GM03348 (cell line): ENCODE measurements at places on chromosomes 13 and 19.

- DNase-seq: no peak
Observed at GRCh38 chr13:27242702-27243101, 8.7 kb upstream of the RPL21 start.

DNA sequence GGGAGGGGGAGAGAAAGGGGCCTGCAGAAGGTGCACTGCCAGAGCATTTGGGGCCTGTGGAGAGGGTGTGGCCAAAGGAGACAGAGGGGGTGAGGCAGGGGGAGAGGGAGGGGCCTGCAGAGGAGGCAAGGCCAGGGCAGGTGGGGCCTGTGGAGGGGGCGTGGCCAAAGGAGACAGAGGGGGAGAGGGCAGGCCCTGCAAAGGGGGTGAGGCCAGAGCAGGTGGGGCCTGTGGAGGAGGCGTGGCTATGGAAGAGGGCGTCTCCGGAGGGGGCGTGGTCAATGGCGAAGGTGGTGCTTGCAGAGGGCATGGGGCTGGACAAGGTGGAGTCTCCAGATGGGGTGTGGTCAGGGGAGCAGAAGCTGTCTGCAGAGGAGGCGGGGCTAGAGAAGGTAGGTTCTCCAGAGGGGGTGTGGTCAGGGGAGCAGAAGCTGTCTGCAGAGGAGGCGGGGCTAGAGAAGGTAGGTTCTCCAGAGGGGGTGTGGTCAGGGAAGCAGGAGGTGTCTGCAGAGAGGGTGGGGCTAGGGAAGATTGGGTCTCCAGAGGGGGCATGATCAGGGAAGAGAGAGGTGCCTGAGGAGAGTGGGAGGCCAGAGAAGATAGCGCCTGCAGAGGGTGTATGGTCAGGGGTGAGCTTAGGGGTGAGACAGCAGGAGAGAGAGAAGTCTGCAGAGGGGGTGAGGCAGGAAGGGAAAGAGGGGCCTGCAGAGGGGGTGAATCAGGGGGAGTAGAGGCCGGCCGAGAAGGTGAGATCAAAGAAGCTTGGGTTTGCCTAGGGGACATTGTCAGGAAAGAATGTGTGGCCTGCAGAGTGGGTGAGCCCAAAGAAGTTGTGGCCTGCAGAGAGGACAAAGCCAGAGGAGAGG, 3.4 kb downstream of the PRR36 start:
- DNase-seq: no peak

- no peak for DNase-seq
Observed at GRCh38 chr19:55344444-55344843, 4.8 kb downstream of the KMT5C start.

GRCh38 chr13:113205428-113205931, 3.0 kb downstream of the PCID2 start:
- no peak for DNase-seq

DNA sequence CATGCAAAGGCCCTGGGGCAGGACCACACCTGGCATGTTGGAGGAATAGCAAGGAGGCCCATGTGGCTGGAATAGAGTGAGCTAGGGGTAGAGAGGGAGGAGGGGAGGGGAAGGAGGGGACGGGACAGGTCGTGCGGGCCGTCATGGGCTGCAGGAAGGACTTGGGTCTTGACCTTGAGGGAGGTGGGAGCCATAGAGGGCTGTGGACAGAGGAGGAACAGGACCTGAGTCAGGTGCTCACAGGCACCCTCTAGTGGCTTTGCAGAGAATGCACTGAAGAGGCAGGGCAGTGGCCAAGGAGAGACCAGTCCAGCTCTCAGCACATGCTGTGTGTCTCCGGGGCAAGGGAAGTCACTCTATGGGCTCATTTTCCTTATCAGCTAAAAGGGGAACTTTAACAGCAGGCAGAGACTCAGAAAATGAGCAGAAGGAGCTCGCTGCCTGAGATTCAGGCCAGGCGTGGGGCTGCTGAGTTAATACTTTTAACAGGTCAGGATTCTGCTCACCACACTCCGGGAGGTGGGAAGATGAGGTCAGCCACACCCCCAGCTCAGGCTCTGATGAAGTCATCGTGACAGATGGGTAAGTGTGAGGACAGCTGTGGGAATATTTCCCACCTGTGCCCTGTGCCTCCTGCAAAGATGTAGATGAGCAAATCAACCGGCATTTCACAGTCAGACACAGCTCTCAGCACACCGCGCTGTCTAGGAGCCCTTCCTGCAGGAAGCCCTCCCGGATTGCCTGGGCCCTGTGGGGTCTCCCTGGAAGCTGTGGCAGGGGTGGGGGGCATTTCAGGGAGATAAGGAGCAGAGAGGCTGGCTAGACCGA, 6.0 kb upstream of the TNFAIP8L1 start:
- peak; percentile 73 for DNase-seq

GRCh38 chr13:29496241-29496712, 99.2 kb downstream of the SLC7A1 start:
- no peak for DNase-seq
